ENCODE measurements at places on chromosomes 6 and 20. TPM values are rescaled to one million over a fixed set of nuclear protein-coding genes. Genes with fewer than 3 reads are reported as not detected.

CCN6 gene
- not detected for total RNA-seq

DNA sequence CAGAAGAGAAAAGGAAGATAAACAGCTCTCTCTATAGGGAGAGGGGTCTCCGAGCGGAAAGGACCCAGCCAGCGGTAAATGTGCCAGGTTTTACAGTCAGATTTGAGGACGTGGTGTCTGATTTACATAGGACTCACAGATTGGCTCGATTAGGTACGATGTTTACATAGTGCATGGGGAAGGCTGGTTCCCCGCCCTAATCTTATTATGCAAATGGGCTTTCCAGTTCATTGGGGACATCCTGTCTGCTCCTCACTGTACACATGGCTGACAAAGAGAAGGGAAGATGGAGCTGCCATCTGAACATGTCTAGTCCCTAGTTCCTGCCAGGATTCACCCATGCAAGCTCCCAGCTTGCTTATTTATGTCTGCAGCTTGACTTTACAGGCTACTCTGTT, 119.9 kb downstream of the RNF144B start:
- no peak overlapping the region for H3K4me3 ChIP-seq
- no peaks in the 10 kb centered on the region for H3K27me3 ChIP-seq
- DNase-seq: no peak
- no peaks in the 10 kb centered on the region for H3K36me3 ChIP-seq
- peaks cover 1% of the 10 kb centered on the region for H3K4me1 ChIP-seq
- H3K27ac ChIP-seq: no peak overlapping the region

- no peak overlapping the region for H3K27ac ChIP-seq
- DNase-seq: no peak
- H3K27me3 ChIP-seq: no peaks in the 10 kb centered on the region
- no peak overlapping the region for H3K4me3 ChIP-seq
- peaks cover 15% of the 10 kb centered on the region for H3K36me3 ChIP-seq
- no peaks in the 10 kb centered on the region for H3K4me1 ChIP-seq
Measured at GRCh38 chr6:47534063-47534462, 56.5 kb downstream of the CD2AP start.

CAGE1 gene
- not detected for total RNA-seq

DNA sequence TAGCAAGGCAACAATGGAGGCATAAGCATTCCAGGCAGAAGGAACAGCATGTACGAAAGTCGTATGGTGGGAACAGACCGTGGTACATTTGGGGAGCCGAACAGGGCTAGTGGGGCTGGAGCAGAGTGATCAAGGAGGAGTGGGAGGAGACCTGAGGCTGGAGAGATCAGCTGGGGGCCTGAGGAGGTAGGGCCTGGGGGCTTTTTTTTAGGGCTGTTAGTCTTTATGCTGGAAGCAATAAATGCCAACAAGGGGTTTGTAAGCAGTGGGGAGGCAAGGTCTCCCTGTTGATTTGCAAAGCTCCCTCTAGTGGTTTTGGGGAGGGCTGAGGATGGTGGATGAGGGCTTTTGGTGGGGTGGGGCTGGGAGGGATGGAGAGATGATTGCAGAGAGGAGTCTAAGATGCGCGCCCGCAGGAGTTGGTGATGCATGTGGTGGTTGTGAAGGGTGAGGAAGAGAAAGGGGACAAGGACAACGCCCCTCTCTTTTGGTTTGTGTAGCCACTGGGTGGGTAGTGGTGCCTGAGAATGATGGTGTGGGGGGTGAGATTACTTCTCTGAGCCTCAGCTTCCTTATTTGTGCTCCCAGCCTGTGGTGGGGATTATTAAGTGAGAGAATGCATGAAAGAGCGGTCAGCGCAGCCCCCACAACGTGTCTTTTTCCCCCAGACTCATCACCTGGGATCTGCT, 74.1 kb upstream of the TOX2 start:
- H3K27me3 ChIP-seq: no peaks in the 10 kb centered on the region
- H3K27ac ChIP-seq: no peak overlapping the region
- no peaks in the 10 kb centered on the region for H3K36me3 ChIP-seq
- no peak for DNase-seq
- peaks cover 7% of the 10 kb centered on the region for H3K4me1 ChIP-seq

GRCh38 chr6:27502508-27503435, 29.9 kb upstream of the ZNF184 start:
- no peaks in the 10 kb centered on the region for H3K36me3 ChIP-seq
- peaks cover 46% of the 10 kb centered on the region for H3K27me3 ChIP-seq
- no peak for DNase-seq
- no peak overlapping the region for H3K27ac ChIP-seq
- H3K4me1 ChIP-seq: no peaks in the 10 kb centered on the region

ZNF391 gene
- 2.1 TPM for total RNA-seq

PPIL4 gene
- 28.8 TPM for total RNA-seq

All from upper lobe of right lung (tissue), 1 donor.